ENCODE measurements at places on chromosomes 3 and 15. TPM values are rescaled to one million over a fixed set of nuclear protein-coding genes. Genes with fewer than 3 reads are reported as not detected.

The PROS1 gene
- 25.4 TPM for total RNA-seq

The UQCC5 gene
- 0.97 TPM for total RNA-seq

The TRPM1 gene
- total RNA-seq = not detected

The PML gene
- 196 TPM for total RNA-seq

The C15orf61 gene
- 3.9 TPM for total RNA-seq

The RGMA gene
- 0.15 TPM for total RNA-seq

The MOBP gene
- total RNA-seq = 0.23 TPM

The TMOD2 gene
- 11.4 TPM for total RNA-seq

The RLBP1 gene
- not detected for total RNA-seq

The SMCO1 gene
- not detected for total RNA-seq

The IGSF10 gene
- 0.18 TPM for total RNA-seq

The SAXO2 gene
- not detected for total RNA-seq

The C3orf20 gene
- total RNA-seq = not detected

The DNAJC13 gene
- 49.9 TPM for total RNA-seq

The TFG gene
- 126 TPM for total RNA-seq

The TNIK gene
- total RNA-seq = 21.4 TPM

The ARHGEF26 gene
- total RNA-seq = 4.6 TPM

The IMPG2 gene
- total RNA-seq = 0.99 TPM

The CNOT10 gene
- total RNA-seq = 13.6 TPM

The GOLGA8F gene
- total RNA-seq = not detected

The SLCO2A1 gene
- 2.2 TPM for total RNA-seq

The CRABP1 gene
- total RNA-seq = not detected

The GOLGA8M gene
- 0.39 TPM for total RNA-seq

The DPPA2 gene
- total RNA-seq = not detected

The CIDEC gene
- not detected for total RNA-seq

The FETUB gene
- total RNA-seq = not detected

The ZNF770 gene
- total RNA-seq = 19.2 TPM

The ST3GAL6 gene
- 13.2 TPM for total RNA-seq

The DTX3L gene
- 48.7 TPM for total RNA-seq

The TEX55 gene
- total RNA-seq = not detected

The NANOGP8 gene
- not detected for total RNA-seq

The SEMA3B gene
- 0.34 TPM for total RNA-seq

The PAK2 gene
- total RNA-seq = 87.1 TPM

The ITIH1 gene
- not detected for total RNA-seq

The GOLGA8K gene
- total RNA-seq = 1.5 TPM

The RAD18 gene
- 12.0 TPM for total RNA-seq

The TICRR gene
- 1.4 TPM for total RNA-seq

The GOLGA8S gene
- 0.06 TPM for total RNA-seq

The ACAN gene
- total RNA-seq = 2.2 TPM

The TLR9 gene
- total RNA-seq = not detected

The TRAT1 gene
- not detected for total RNA-seq

The CP gene
- not detected for total RNA-seq

The ILDR1 gene
- not detected for total RNA-seq

The GABPB1 gene
- 44.2 TPM for total RNA-seq

The DVL3 gene
- 47.1 TPM for total RNA-seq

The LRTM1 gene
- total RNA-seq = not detected

The PAK6 gene
- not detected for total RNA-seq

The INSYN1 gene
- total RNA-seq = 0.05 TPM

The SMAD3 gene
- total RNA-seq = 84.1 TPM

The PIGB gene
- total RNA-seq = 12.8 TPM
